ENCODE measurements at places on chromosomes 1 and 21.
A peak's percentile ranks its signal among the peaks of the same experiment; 100 is the strongest.

DNA sequence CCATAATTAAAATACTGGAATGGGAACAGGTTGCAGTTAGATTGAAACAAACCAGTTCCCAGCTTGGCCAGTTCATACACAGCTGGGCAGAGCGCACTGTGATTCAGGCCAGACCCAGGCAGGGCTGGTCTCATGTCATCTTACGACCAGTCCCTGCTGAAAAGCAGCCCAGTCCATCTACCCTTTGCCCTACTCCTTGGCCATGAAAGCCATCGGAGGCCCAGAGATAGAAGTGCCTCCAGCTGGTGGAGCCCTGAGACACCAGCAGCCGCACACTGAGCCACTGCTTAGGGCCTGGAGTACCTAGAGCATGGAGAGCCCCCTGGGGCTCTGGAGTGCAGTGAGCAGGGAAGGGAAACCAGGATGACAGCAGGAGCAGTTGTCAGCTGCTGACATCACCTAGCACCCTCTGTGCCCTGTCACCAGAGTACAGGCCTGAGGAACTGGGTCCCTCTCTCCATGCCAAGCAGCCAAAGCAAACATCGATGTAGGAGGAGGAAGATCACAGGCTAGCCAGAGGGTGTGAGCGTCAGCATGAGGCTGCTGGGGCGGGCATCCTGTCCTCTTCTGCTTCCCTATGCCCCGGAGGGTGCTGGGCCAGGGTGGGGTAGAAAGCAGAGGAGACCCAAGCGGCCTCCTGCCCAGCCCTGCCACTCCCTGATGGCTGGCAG is 34.2 kb upstream of the TMEM125 start:
- DNase-seq: no peak

- no peak for DNase-seq
These were observed 8.6 kb upstream of the TACSTD2 start for GRCh38 chr1:58585581-58586151.

DNA sequence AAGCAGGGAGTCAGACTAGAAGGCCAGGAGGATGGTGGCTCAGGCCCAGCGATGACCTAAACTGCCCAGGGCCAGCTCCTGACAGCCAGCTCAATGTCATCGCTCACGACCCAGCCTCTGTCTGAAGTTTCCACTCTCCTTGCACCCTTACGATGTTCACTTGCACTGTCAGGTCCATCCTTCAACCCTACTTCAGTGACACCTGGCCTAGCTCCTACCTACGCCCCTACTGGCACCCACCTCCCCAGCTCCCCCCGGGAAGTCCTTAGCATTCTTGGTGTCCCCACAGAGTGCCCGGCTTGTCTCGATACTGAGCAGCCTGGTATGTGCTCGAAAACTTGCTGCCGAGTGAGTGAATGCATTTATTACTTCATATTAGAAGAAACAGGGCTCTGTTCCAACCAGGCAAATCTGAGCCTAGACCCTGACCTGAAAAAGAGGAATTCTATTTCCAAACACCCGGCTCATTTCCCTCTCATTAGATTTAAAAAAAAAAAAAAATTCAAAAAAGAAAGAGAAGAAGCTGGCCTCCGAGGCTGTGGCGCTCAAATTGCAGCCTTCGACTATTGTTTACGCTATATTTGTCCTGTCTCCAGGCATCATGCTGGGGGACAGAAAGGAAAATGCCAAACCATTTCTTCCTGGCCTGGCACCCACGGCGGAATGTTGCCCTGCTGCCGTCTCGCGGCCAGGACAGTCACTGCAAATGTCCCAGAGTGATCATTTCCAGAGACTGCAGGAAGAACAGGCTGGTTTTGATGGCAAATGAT is 29.8 kb upstream of the LRRC38 start:
- DNase-seq: peak; percentile 79

- DNase-seq: no peak
These were observed 689.7 kb upstream of the PRMT6 start for GRCh38 chr1:106366627-106367319.

Data from suprapubic skin (tissue), 4 donors.